ENCODE measurements at places on chromosomes 12 and 14.
A peak's percentile ranks its signal among the peaks of the same experiment; 100 is the strongest.

DNA sequence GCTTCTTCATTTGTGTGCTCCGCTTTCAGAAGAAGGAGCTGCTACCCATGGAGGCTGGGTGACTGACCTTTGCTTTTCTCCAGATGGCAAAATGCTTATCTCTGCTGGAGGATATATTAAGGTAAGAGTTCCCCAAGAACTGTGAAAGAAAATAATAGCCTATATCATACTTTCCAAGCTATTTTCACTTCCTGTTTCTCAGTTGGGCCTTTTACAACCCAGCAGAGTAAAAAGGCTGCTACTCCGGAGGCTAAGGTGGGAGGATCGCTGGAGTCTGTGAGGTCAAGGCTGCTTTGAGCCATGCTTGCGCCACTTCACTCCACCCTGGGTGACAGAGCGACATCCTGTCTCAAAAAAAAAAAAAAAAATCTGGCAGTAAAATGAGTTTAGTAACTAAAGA, 82.1 kb downstream of the APAF1 start:
- DNase-seq: peak; percentile 35

DNA sequence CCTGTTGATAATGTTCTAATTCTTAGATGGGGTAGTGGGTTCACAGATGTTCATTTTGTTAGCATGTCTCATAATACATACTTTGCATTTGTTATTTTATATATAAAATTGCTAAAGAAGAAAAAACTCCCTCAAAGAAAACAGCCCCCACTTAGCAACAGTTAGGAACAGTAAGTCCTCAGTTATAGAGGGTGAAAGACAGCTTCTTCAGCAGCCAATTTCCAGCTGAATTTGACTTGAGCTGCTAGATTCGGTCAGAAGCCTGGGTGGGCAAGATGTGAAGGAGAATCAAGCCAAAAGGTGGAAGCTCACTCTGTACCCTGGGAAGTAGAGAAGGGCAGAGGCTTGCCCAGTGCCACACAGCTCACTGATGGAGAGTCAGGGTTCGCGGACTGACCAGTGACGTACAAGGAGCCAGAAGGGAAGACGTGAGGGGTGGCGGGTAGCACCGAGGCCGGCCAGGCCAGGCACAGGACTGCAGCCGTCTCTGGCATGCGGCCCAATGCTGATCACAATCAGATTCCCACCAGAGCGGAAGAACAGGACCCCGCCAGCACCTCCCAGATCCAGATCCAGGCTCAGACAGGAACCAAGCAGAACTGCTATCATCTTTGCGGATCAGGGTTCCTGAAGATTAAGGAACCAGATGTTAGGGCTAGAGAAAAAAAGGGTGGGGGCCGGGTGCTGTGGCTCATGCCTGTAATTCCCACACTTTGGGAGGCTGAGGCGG, 30.4 kb upstream of the VWF start:
- DNase-seq: no peak

GRCh38 chr14:36662543-36663403, 1.1 kb downstream of the PAX9 start:
- DNase-seq: no peak

- no peak for DNase-seq
These were observed 126.3 kb downstream of the ESRRB start for GRCh38 chr14:76502219-76502618.

DNA sequence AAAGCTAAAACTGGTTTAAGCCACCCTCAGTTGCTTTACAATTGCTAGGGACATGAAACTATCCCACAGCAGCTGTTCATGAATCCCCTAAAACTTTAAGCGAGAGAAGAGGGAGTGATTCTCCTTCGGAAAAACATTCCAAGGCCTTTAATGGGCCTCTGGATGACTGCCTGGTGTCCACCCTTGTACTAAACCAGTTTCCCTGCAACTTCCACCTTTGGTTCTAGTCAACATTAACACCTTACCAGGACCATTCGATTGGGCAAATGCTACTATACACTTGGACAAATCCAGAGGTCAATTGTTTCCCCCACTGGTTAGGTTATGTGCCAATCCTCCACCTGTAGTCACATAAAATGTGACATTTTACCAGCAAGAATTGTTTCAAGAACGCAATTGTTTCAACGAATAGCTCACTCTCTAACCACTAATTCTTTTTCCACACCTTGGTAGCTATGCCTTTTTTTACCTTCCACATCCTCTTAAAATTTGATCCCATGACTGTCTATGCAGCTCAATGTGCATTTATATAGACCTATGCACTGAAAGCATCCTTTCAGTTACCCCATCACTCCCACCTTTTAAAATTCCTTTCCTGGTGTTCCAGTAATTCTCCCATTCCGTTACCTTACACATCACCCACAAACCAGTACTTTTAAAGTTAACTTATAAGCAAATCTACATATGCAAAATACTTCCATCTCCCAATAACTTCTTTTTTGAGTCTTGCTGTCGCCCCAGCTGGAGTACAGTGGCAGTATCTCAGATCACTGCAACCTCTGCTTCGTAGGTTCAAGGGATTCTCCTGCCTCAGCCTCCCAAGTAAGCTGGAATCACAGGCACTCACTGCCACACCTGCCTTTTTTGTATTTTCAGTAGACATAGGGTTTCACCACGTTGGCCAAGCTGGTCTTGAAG, 3.6 kb downstream of the UBC start:
- peak; percentile 21 for DNase-seq

- DNase-seq: peak; percentile 38
These were observed 45.7 kb downstream of the PARP11 start for GRCh38 chr12:3827301-3828000.

DNA sequence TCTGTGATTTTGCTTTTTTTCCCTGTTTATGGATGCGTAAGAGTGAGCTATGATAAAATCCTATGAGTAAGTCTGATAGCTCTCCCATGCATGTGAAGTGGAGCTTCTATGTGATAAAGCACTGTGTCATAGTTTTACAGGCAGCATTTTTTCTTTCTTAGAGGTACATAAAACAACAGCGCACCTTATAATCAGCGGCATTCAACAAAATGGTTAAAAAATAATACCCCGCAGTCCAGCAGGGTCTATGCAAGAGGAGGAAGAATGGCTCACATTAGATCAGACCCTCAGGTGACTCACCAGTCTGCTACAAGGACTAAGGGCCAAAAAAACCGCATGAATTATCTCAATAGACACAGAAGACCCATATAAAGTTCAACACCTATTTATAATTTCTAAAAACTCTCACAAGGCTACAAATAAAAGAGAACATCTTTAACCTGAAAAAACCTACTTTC, 33.0 kb upstream of the TMEM179 start:
- DNase-seq: no peak

- no peak for DNase-seq
These were observed 2.3 kb upstream of the HSPB8 start for GRCh38 chr12:119176267-119177055.

DNA sequence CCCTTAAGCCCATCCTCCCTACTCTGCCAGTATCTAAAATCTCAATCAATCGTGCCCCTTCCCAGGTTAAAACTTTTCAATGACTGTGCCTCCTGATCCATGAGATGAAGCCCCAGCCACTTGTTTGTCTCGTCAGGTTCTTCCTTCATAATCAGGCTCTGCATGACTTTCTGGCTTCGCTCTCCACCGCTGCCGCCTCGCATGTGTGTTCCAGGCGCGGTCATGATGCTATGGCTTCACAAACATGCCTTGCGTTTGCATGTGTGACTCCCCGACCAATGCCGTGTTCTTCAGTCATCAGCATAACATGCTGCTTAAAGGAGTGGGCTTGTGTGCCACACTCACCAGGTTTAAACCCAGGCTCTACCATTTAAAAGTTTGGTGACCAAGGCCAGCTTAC, 5.0 kb upstream of the C1RL start:
- no peak for DNase-seq

GRCh38 chr12:19129486-19130223, at the start of gene PLEKHA5:
Gene PLEKHA5 (plus strand): TSS chr12:19129733. CDS start chr12:19129800, 67 bp downstream.
- peak; percentile 56 for DNase-seq

DNA sequence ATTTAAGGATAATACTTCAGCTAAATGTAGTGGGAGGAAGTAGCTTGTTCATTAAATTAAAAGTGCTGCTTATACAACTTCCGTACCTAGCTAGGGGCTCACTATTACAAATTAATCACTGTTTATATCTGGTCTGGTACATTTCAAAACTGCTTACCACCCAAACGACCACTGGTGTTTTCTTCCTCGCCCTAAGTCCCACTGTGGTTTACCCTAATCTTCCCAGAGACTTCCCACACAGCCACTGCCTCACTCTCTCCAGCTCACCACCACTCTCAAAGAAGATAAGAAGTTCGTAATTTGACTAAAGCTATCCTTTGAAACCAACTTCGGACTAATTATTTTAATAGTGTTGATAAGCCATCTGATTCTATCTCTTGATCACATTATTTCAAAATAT, 62.6 kb downstream of the PLXNC1 start:
- DNase-seq: no peak

- no peak for DNase-seq
These were observed 58.2 kb downstream of the FBXW8 start for GRCh38 chr12:116968986-116969385.

DNA sequence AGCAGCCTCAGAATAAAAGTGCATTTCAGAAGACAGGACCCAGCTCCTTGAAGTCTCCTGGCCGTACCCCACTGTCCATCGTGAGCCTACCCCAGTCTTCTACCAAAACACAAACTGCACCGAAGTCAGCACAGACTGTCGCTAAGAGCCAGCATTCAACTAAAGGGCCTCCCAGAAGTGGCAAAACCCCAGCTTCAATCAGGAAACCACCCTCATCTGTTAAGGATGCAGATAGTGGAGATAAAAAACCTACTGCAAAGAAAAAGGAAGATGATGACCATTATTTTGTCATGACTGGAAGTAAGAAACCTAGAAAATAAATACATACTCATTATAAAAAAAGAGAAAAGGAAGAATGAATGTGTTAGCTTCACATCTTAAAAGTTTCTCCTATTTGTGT, 51.1 kb downstream of the GAS2L3 start:
- no peak for DNase-seq

DNA sequence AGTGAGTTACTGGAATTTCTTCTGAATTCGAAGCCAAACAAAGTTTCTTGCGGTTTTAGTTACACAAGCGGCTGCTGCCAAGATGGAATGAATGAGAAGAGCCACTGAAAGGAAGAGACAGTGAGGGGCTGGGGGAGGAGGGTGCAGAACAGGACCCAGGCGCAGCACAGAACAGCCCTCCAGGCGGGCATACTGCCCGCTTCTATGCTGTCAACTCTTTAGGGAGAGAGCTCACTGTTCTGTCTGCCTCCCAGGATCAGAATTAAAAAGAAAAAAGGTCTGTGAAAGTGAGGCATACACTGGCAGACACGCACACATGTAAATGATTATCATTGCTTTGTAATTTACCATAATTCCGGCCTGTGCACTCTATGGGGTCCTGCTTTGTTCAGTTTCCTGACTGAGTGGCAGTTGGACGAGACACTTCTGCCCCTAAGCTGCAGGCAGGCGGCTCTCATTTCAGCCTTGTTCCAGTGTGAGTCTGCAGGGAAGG, 231.6 kb downstream of the CACNA1C start:
- peak; percentile 19 for DNase-seq

GRCh38 chr14:97264516-97265230, 467.5 kb downstream of the VRK1 start:
- no peak for DNase-seq

- no peak for DNase-seq
These were observed 6.5 kb upstream of the ATP23 start for GRCh38 chr12:57934819-57935218.

- peak; percentile 6 for DNase-seq
These were observed 866 bp upstream of the PITPNM2 start for GRCh38 chr12:123151457-123152454.

DNA sequence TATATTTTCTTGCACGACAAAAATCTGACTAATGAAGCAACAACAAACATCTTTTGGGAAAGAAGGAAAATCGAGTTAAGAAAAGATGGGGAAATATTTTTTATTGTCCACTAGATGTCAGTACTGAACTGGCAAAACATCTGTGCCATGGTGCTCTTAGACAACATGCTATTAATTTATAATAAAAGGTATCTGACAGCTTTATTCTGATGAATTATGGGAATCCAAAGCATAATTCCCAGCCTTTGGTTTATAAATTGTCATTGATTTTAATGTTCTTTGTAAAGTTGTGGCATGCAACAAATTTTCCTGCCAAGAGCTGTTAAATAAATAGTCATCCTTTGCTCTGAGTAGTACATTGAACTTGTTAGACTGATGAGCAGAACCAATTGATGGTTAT, 231.2 kb downstream of the ETNK1 start:
- DNase-seq: peak; percentile 22

DNA sequence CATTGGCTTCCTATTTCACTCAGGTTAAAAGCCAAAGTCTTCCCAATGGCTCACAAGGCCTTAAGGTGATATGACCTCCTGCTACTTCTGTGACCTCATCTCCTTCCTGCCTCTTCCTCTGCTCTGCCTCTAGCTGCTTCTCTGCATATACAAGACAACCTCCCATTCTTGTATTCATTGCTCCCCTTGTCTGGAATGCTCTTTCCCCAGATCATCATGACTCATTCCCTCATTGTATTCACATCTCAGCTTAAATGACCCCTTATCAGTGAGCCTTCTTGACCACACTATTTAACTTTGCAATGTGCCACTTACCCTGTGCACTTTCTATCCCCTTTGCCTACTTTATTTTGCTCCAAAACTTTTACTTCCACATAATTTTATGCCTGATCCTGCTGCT, 90.2 kb downstream of the PPP1R12A start:
- DNase-seq: no peak

GRCh38 chr12:27578689-27579372, 54.8 kb downstream of the PPFIBP1 start:
- DNase-seq: no peak

All from inflammatory macrophage treated with lipopolysaccharide for 4 hours (primary cell).